ENCODE measurements at places on chromosomes 5 and 9.

DNA sequence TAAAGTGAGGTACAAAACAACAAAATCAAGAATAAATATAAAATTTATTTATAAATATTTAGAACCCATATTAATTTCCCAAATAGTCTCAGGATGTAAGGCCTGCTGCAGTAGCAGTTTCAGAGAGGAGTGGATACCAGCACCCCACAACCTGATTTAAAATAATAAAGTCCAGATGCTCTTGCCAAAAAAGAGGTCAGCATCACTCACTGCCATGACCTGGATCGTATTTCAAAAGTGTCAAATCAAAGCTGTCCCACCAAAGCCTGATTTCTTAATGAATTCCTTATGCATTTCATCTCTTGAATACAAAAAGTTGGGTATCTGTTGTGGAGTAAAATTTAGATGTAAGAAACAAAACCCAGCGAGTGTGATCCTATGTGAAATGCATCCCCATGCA lies 58.0 kb upstream of the ROR2 start:
- no peak for DNase-seq

DNA sequence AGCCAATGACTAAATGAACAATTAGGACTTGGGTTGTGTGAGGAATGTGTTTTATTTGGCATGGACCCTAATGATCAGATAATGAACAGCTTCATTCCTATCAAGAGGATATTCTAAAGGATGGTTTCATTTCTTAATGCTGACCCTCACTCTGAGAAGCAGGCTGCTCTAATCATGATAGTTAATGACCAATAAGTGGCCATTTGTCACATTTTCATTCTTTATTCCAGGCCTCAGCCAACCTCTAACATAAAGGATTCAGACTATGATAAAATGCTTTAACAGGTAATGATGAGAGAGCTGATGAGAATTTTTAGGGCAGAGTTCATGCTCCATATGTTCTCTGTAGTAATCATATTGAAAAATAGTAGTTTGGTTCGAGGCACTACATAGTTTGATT lies 301.5 kb upstream of the ARRDC3 start:
- no peak for DNase-seq

DNA sequence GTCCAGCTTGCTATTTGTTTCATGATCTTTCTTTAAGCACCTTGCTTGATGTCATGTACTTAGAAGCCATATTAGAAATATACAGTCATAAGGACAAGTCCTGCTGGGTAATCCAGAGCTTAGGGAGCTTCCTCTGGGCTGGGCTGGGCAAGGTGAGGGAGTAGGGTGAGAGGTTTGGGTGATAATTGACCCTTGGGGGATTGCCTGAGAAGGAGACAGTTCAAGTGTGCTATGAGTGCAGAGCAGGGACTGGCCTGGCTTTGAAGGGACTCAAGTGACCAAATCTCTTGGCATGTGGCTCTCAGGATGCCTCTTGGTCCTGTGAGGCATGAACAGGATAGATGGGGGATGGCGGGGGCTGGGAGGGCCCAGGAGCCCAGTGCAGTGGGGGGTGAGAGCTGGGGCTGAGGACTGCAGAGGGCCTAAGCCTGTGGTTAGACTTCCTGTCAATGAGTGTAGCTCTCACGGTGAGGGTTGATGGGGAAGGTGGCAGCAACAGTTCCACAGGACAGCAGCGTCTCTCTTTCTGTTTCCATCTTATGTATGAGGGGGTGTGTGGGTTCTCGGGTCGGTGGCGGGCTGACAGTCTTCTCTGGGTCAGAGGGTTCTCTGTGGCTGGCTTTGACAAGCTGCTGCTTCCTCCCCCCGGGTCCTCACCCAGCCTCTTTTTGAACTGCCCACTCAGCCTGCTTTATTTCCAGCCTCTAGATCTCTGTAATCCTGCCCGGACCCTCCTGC lies 53.5 kb downstream of the RGS3 start:
- no peak for DNase-seq

DNA sequence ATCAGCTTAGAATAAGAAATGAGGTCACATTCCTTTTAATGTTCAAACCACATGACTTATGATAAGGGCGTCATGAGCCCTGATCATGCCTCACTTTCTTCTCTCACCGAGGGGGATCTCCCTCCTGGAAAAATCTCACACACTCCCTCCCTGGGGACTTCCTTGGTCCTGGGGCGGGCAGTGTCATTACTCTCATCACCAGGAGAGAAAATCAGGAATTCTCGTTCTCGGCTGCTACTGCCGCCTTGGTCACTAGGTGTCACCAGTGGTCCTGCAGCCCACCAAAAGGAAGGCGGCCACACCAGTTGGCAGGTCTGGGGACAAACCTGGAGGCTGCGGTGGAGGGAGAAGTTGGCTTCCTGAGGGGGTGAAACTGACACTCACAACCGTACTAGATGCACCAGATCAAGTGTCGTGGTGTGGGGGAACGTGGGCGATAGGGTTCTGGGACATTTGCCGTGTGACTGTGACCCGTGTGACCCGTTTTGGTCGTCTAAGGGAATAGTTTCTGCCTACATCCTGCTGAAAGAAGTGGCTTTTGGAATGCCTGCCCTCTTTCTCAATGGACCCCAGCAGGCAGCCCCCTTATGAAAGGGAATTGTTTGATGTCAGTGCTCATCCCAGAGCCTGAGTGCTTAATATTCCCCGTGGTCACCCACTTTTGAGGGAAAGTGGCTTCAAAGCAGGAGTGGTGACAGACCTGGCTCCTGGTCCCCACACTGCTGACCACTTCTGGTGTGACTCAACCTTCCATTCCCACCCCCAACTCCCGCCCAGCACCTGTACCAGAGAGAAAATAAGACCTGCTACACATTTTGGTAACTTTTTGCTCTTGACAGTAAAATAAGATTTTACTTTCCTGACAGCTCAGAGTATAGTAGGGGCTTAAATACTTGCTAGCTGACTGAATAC lies 63.2 kb downstream of the ACER2 start:
- DNase-seq = no peak

Data from GM04503 (cell line).